T-helper 2 cell treated with Interferon-gamma antibody and Interleukin-4, amounts not matched to agents 5 μg/mL and 100 μg/mL, for 36 hours (primary cell): ENCODE measurements at places on chromosomes 6 and 20.

DNA sequence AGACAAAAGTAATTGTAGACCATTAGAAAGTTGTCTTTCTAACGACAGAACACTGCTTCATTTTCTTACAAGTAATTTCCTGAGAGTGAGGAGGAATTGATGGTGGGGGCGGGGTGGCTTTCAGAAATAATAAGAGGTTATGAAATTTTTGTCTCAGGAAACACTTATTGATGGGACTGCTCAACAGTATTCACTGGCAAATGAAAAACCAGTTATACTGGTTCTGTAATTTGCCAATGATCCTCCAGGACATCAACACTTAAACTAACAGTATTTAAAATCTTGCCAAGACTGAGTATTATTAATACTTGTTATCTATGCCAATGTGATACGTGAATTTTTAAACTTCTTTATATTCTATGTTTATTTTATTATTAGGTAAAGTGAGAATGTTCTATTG lies 41.8 kb upstream of the FUT9 start:
- no peak for DNase-seq

- DNase-seq = no peak
Observed at GRCh38 chr20:20092827-20093226, 40.5 kb downstream of the CFAP61 start.

- no peak for DNase-seq
Observed at GRCh38 chr6:155313602-155314091, 637 bp downstream of the TFB1M start.

DNA sequence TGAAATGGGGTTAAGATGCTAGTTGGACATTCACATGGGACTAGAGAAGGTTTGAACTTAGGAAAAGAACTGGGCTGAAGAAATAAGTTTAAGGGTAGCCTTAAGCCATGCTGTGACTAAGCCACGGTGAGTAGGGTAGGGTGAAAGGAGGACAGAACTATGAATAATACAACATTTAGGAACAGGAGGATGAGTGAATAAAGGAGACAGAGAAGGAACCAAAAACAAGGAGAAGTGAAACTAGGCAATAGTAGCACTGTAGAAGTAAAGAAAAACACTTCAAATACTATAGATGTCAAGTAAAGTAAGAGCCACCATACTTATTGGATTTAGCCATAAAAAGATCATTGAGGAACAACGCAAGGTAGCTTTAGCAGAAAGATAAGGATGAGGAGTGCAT lies 111.2 kb downstream of the KCNQ5 start:
- DNase-seq = no peak

DNA sequence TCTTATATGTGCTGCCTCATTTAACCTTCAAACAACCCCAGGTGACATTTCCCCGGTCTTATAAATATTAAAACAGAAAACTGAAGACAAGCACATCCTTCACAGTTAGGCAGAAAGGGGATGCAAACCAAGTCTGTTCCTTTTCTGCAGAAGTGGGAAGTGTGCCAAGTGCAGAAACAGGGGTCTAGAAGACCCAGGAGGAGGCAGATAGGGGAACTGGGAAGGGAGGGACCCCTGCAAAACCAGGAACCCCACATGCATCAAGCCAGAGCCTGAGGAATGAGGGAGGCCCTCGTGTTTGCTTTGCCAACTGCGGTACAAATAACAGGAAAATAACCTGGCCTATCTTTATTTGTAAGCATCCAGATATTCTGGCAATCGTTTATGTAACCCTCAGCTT lies 17.0 kb upstream of the CST3 start:
- no peak for DNase-seq

- no peak for DNase-seq
Observed at GRCh38 chr6:152305672-152306071, 331.5 kb downstream of the SYNE1 start.

DNA sequence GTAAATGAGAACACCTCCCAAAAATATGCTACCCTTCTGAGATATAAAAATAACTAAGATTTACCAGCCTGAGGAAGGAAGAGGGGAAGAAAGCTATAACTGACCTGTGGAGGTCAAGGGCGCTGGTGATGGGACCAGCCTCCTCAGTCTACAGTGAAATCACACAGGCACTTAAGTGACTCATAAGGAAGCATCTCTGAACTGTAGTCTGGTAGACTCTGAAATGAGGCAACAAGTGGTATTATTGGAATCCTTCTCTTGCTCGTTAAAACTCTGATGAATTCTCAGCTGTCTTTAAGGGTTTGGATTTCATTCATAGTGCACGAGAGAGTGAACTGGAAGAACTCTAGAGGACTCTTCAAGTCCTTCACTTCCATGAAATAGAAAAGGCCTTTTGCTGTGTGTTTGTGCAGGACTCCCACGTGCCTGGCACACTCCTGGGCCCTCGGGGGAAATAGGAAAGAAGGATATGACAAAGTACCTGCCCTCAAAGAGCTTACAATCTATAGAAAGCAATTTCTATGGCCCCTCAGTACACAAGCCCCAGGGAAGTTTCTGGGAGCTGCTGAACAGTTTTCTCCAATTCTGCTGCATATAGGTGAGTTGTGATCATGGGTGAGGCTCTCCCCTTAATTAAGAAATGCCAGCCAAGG lies 231.8 kb upstream of the RREB1 start:
- DNase-seq = no peak
